Suppressor macrophage treated with lipopolysaccharide for 4 hours (primary cell): ENCODE measurements at places on chromosomes 16 and 17.

DNA sequence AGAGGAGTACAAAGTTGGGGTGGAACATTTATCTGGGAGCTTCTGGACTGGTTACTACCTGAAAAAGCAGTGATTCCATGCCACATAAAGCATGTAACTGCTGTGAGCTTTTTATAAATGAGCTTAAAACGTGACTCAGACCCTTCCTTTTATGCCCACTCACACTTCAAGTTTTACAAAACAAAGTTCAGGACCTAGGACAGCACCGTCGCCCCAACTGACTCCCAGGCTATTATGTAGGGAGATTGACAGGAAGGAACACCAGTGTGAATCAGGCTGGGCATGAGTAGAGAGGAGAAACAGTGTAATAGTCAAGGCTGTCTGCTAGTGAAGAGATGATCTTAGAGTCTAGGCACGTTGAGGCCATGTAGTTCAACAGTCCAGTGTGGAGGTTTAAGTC, 91.6 kb upstream of the DNAH9 start:
- DNase-seq, result no peak

- peak; percentile 59 for DNase-seq
These were observed 153.5 kb downstream of the VPS53 start for GRCh38 chr17:561116-561515.

- no peak for DNase-seq
These were observed 27.4 kb upstream of the RCVRN start for GRCh38 chr17:9932491-9932890.

- peak; percentile 66 for DNase-seq
These were observed 802 bp upstream of the TOB1 start for GRCh38 chr17:50866950-50867362.

GRCh38 chr16:68529931-68530701, 9.0 kb upstream of the ZFP90 start:
- peak; percentile 85 for DNase-seq

GRCh38 chr17:55279788-55280187, 15.0 kb downstream of the HLF start:
- DNase-seq, result no peak

GRCh38 chr16:89200124-89200849, at the start of gene SLC22A31:
TSS of gene SLC22A31 (minus strand) at chr16:89200537. CDS start at chr16:89200501, 36 bp downstream.
- peak; percentile 6 for DNase-seq

GRCh38 chr17:14688134-14688533, 387.3 kb downstream of the HS3ST3B1 start:
- no peak for DNase-seq

GRCh38 chr17:78986649-78987328, 7.1 kb upstream of the LGALS3BP start:
- peak; percentile 80 for DNase-seq

DNA sequence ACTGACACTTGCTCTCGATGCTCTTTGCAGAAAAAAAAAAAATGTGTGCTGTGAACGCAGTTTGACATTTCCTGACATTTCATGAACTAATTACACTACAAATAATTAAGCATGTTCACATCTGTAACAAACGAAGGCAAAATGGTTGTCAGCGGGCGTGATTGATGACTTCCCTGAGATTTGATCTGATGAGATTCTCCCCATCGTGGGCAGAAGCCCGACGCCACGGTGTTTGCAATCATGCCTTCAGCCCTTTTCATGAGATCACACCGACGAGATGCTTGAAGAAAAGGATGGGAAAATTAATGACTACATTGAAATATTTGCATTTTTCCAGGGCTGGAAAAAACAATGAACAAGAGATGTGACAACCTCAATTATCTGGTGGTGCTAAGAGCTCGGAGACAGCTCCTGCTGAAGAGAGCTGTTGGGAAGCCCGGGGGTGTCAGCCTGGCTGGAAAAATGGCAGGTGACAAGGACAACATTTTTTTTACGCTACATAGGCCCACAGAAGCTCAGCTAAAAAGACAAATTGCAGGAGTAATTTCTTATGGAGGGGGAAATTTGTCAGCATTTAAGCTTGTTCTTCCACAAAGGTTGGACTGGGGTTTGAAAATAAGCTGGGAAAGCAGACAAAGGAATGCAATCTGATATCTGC, 259.4 kb upstream of the IRX3 start:
- DNase-seq, result no peak

DNA sequence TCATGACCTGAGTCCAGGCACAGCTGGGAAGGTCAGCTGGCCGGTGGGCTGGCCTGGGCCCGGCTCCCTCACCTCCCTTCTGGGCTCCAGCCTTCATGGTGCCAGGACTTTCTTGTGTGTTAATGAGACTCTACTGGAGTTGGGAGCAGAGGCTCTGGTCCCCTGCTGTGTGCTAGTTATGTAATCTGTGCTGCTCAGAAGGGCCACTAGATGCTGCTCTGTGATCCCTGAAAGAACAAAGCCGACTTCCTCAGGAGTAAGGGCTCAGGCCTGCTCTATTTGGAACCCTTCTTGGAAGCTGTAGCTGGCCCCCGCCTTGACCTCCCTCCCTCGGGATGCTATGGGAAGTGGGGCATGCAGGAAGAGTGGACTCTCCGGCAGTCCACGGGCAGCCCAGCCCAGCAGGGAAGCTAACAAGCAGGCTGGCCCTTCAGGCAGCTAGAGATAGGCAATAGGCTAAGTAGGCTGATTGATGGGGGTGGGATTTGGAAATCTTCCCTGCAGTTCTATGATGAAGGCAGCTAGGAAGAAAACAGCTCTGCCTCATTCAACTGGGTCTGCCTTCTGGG, 3.3 kb upstream of the CDK5R1 start:
- DNase-seq, result peak; percentile 40

GRCh38 chr17:46720408-46720807, 98.1 kb downstream of the WNT3 start:
- no peak for DNase-seq

DNA sequence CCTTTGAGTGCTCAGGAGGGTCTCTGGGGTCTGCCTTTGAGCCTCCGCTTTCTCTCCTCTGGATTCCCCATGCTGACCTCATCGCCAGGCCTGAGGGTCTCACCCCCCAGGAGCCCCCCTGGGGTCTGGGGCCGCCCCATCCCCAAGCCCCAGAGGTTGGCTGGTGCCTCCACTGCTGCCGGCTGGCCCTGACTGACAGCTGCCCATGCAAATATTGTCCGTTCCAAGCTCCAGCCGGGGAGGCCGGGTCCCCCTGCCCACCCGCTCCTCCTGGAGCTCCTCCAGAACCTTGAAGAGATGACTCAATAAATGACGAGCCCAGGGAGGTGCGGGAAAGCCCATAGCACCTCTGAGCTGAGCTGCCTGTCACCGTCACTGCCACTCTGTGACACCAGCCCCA, 173.8 kb downstream of the RBFOX3 start:
- DNase-seq, result no peak

DNA sequence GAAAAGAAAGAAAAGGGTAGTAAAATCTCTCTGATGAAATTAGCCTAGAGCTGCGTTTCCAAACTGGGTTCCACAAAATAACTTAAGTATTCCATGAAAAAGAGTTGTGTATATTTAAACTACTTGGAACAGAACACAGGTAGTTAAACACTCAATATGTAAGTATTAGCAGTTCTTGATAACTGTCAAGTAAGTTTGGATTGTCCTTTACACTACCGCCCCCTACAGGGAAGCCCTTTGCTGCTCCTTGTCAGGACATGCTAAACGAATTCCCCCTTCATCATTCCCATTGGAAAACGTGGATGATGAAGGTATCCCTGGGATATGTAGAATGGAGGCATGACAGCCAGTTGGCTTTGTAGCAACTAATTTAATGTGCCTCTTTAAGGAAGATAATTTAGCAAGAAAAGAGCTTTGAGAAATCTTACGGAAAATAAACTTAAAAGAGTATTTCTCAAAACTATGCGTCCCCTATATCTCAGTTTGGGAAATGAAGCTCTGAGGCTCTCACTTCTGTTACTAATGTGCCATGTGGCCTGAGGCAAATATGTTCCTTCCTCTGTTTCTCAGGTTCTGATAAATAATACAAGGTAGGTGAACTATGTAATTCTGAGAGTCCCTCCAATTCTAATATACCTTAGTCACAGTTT, 18.8 kb downstream of the NCBP3 start:
- peak; percentile 83 for DNase-seq

DNA sequence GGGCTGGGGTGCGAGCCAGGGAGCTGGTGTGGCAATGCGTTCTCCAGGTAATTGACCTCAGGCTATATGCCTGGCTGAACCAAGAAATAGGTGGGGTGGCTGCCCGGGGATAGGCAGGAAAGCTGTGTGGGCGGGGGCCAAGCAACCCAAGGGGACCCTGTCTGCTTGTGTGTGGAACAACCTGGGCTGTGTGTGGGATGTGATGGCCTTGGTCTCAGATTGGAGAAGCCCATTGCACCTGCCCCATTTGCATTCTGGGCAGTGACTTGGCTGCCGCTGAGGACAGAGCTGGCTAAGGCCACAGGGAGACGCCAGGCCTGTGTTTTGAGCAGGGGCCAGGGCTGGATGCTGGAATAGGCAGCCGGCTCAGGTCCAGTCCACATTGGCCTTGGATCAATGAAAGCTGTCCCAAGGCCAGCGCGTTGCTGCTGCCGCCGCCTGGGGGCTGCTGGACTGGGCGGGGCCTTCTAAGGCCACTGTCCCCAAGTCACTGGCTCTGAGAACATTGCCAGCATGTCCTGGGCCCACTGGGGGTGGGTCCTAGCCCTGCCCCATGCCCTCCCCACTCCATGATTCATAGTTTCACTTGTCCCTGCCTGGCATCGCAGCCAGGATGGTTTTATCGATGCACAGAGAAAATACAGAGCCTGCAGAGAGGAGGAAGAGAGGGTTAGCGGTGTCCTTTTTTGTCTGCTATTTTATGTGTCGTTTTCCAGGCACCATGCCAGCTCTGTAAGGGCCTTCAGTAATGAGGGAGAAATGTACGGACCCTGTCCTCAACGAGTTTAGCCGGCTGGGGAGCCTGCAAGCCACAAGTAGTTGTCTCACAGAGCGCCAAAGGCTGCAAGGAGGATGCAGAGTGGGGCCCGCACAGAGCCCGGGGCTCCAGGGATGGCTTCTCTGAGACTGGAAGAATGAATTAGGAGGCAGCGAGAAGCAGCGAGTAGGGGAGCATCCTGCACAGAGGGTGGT, 43.9 kb downstream of the NKD1 start:
- no peak for DNase-seq

DNA sequence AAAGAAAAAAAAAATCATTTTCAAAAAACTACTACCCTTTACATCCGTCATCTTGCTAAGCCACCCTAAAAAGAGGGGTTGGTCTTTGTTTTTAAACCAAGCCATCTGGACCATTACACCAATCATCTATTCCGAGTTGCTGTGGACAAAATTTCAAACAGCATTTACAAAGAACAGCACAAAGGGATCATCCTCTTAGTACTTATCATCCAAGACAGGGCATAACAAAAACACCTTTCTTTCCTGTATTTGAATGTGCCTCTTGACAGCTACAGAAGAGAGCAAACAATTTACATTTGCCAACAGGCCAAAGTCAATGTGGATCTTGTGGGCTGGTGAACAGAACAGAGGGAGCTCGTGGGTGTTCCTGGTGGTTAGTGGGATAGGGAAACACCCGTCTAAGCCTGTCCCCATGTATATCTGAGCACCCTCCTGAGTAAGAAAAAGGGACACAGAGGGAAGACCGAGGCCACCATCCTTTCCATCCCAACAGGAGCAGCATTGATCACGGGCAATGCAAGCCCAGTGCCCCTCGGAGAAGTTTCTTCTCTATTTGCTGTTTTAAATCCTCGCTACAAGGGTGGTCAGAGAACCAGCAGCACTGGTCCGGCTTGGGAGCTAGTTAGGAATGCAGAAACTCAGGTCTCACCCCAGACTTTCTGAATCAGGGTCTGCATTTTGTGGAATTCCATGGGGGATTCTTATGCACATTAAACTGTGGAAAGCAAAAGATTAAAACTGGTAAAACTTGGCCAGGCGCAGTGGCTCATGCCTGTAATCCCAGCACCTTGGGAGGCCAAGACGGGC, 1.9 kb downstream of the SLC39A11 start:
- no peak for DNase-seq

DNA sequence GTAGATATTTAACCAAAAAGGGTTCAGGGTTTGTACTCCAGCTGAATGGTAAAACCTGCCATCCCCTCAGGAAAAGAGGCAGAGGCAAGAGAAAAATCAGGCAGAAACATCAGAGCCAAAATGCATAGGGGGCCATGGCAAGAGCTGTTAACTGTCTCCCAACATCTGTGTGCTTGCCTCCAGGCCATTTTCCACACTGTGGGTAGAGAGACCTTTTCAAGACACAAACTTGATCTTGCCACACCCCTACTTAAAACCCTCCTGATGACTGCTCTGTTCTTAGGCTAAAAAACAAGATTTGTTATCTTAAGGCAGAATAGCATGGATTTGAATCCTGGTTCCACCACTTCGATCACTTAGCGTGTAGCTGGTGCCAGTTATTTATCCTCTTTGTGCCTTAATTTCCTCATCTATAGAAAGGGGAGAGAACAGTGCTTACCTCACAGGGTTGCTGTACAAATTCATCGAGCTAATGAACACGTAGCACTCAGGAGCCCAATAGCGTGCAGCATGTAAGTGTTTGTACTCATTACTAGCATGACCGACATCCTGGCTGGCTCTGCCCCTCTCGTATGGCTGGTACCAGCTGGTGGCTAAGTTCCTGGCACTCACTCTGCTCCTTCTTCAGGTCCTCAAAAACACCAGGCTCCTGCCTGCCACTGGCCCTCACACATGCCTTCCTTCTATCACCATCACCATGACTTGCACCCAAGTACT, 25.8 kb downstream of the STAT3 start:
- DNase-seq, result no peak

- DNase-seq, result no peak
These were observed 10.5 kb downstream of the FAM83G start for GRCh38 chr17:18993905-18994526.

- peak; percentile 70 for DNase-seq
These were observed 41.7 kb downstream of the SRL start for GRCh38 chr16:4200000-4200780.

DNA sequence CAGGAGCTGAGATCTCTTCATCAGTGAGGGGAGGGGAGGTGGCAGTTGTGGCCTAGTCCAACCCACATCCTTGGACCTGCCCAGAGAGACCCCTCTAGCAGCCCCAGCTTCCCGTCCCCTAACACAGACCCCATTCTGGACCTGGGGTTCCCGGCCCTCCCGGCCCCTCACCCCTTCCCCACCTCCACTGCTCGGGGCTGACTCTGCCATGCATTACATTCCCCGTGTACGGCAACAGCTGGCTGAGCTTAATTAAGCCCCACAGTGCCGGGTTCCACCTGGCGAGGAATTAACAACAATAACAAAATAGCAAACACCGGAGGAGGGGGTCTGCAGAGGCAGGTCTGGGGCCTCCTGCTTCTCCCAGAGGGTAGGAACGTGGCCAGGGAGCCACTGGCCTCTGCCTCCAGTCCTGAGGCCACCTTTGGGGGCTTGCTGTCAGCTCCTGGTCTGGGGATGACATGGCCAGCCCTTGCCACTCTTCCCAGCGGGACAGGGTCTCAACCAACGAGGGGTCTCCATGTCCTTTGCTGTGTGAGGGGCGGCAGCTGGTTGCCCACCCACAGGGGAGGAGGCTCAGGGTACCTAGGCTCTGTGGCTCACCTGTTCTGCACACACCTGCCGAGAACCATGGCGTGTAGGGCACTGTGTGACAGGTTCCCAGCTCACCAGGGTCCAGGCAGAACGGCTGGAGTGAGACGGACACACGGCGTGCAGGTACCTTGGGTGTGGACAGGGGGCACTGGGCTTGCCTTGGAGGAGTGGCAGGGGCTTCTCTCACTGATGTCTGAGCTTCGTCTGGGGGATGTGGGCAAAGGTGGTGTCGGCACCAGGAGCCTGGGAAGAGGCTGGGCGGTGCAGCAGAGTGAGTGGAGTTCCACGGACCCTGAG, 46.9 kb upstream of the CBFA2T3 start:
- no peak for DNase-seq
